ENCODE measurements at places on chromosomes 1 and 21. TPM values are rescaled to one million over a fixed set of nuclear protein-coding genes. Genes with fewer than 3 reads are reported as not detected.

GRCh38 chr21:31343680-31344480 lies at the start of gene TIAM1:
Gene TIAM1 (minus strand): TSS chr21:31344261. CDS start chr21:31266972, 77,289 bp downstream.
- H3K36me3 ChIP-seq = no peaks in the 10 kb centered on the region
- H3K4me3 ChIP-seq = peak within 1 kb of the TSS; percentile 72
- H3K27ac ChIP-seq = no peak within 1 kb of the TSS
- no peaks in the 10 kb centered on the region for H3K27me3 ChIP-seq
- no peak for DNase-seq
- H3K4me1 ChIP-seq = no peaks in the 10 kb centered on the region

DNA sequence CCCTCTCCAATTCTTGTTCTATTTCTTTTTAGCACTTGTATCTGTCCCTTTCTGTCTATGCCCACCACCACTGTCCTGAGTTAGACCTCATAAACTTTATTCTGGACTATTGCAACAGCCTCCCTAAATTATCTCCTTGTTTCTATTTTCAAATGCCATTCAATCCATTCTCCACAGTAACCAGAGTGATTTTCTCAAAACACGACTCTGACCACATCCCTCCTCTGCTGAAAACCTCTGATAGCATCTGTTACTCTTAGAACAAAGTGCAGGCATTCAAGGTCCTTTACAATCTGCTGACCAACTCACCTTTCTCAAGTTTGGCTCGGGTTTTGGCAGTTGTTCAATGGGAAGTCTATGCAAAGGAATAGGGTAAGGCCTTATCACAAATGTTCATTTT lies 22.8 kb upstream of the GPX7 start:
- H3K36me3 ChIP-seq = no peaks in the 10 kb centered on the region
- H3K27me3 ChIP-seq = no peaks in the 10 kb centered on the region
- DNase-seq = no peak

- no peak overlapping the region for H3K27ac ChIP-seq
- no peak for DNase-seq
- no peaks in the 10 kb centered on the region for H3K27me3 ChIP-seq
- no peaks in the 10 kb centered on the region for H3K4me1 ChIP-seq
- no peaks in the 10 kb centered on the region for H3K36me3 ChIP-seq
Measured at GRCh38 chr21:20592463-20592862, 405.7 kb upstream of the NCAM2 start.

DNA sequence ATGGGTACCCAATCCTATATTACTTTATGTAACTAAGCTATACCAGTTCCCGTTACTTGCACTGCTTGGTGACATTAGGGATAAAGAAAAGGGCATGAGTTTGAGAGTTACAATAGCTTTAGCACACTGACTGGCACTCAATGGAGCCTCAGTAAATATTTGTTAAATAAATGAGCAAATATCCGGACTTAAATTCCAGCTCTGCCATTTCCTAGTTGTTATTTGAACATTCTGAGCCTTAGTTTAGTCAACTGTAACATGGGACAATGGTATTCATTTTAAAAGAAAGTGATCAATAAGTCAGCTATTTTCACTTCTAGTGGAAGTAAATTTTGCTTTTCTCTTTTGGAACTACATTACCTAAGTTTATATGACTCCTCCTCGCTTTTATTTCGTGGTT lies 198.7 kb downstream of the ZC3H11B start:
- H3K27ac ChIP-seq = no peak overlapping the region
- H3K36me3 ChIP-seq = no peaks in the 10 kb centered on the region
- no peak overlapping the region for H3K4me3 ChIP-seq
- no peaks in the 10 kb centered on the region for H3K27me3 ChIP-seq
- no peaks in the 10 kb centered on the region for H3K4me1 ChIP-seq
- no peak for DNase-seq

The HSF2BP gene
- 1.8 TPM for total RNA-seq

The MAP3K21 gene
- 9.5 TPM for total RNA-seq

- H3K27ac ChIP-seq = no peak overlapping the region
- no peak for DNase-seq
- no peak overlapping the region for H3K4me3 ChIP-seq
- no peaks in the 10 kb centered on the region for H3K27me3 ChIP-seq
- H3K4me1 ChIP-seq = no peaks in the 10 kb centered on the region
- no peaks in the 10 kb centered on the region for H3K36me3 ChIP-seq
Measured at GRCh38 chr1:79695138-79695537, 688.6 kb upstream of the ADGRL4 start.

The MR1 gene
- total RNA-seq = 23.4 TPM

DNA sequence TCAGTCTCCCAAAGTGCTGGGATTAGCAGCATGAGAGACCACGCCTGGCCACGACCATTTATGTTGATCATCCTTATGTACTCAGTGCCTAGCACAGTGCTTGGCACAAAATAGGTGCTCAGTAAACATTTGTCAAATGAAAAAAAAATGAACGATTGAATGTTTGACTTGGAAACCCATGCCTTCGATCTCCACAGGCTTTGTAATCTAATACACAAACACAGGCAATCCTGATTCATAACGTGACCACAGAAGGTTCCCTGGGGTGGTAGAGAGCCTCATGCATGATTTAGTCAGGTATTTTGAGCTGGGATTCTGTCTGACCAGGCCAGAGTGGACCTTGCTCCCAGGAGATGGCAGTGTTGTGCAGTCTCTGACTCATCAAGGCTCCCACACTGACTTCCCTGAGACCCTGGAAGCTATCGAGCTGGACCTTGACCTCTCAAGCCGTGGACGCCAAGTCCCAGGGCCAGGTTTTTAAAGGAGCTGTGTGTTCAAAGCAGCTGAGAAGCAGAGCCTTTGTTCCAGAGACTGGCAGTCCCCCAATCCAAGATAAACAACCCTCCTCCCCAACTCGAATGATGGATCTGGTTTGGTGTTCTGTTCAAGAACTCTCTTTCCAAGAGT lies 81.1 kb downstream of the PGM1 start:
- H3K27ac ChIP-seq = peak overlapping the region; percentile 64
- peak; percentile 60 for DNase-seq
- H3K27me3 ChIP-seq = no peaks in the 10 kb centered on the region
- no peaks in the 10 kb centered on the region for H3K4me1 ChIP-seq
- no peaks in the 10 kb centered on the region for H3K36me3 ChIP-seq

The HORMAD1 gene
- 0.48 TPM for total RNA-seq

- no peak for DNase-seq
- H3K27ac ChIP-seq = no peak overlapping the region
- H3K4me3 ChIP-seq = no peak overlapping the region
- no peaks in the 10 kb centered on the region for H3K4me1 ChIP-seq
- H3K36me3 ChIP-seq = no peaks in the 10 kb centered on the region
Measured at GRCh38 chr1:223244366-223245103, 101.5 kb upstream of the TLR5 start.

- H3K27ac ChIP-seq = peak overlapping the region; percentile 97
- no peaks in the 10 kb centered on the region for H3K36me3 ChIP-seq
- peak overlapping the region; percentile 92 for H3K4me3 ChIP-seq
- H3K4me1 ChIP-seq = no peaks in the 10 kb centered on the region
- H3K27me3 ChIP-seq = no peaks in the 10 kb centered on the region
- DNase-seq = peak; percentile 81
Measured at GRCh38 chr1:43975249-43975961, 645 bp downstream of the ATP6V0B start.

GRCh38 chr1:212310383-212310782 lies 25.2 kb downstream of the PPP2R5A start:
- no peaks in the 10 kb centered on the region for H3K4me1 ChIP-seq
- H3K27ac ChIP-seq = no peak overlapping the region

The CRABP2 gene
- total RNA-seq = 28.2 TPM

GRCh38 chr1:28591708-28592320 lies at the start of gene RAB42:
Gene RAB42 (plus strand): TSS chr1:28592265. CDS start chr1:28592512, 247 bp downstream.
- peaks cover 4% of the 10 kb centered on the region for H3K4me1 ChIP-seq
- H3K27me3 ChIP-seq = no peaks in the 10 kb centered on the region
- peak within 1 kb of the TSS; percentile 21 for H3K27ac ChIP-seq
- H3K4me3 ChIP-seq = peak within 1 kb of the TSS; percentile 59
- no peaks in the 10 kb centered on the region for H3K36me3 ChIP-seq

DNA sequence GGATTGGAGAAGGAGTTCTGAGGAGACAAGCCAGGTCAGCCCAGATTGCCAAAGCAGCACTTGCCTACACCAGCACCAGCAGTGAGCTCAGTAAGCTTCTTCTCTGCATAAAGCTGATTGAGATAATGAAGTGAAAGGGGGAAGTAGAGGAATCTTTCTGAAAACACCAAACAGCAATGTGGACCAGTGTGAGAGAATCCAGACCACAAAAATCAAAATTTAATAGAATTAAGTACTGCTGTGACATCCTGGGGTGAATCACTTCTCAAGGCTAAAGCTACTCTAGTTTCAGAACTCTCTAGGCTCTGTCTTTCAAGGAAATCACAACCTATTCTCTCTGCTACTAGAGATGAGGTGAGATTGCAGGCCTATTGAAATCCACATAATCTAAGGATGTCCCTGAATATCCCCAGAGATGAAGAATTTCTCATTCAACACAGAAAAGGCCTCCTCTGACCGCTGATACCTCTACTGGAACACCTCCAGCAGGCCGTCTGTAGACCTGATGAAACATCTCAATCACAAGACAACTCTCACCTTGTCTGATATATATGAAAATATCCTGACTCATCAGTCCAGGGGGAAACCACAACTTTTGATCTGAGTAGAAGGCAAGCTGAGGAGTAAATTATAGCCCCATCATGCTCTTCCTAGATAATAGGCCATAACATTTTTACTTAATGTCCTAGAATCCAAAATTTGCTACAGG lies at the start of gene FCRL4:
TSS of gene FCRL4 (minus strand) at position 127 of the 709 bp plus-strand sequence. CDS start 141 bp downstream, outside the sequence.
- H3K4me1 ChIP-seq = no peaks in the 10 kb centered on the region
- DNase-seq = no peak
- H3K4me3 ChIP-seq = no peak within 1 kb of the TSS

The SPATA6 gene
- 43.3 TPM for total RNA-seq
